ENCODE measurements at places on chromosomes 16 and 17.

DNA sequence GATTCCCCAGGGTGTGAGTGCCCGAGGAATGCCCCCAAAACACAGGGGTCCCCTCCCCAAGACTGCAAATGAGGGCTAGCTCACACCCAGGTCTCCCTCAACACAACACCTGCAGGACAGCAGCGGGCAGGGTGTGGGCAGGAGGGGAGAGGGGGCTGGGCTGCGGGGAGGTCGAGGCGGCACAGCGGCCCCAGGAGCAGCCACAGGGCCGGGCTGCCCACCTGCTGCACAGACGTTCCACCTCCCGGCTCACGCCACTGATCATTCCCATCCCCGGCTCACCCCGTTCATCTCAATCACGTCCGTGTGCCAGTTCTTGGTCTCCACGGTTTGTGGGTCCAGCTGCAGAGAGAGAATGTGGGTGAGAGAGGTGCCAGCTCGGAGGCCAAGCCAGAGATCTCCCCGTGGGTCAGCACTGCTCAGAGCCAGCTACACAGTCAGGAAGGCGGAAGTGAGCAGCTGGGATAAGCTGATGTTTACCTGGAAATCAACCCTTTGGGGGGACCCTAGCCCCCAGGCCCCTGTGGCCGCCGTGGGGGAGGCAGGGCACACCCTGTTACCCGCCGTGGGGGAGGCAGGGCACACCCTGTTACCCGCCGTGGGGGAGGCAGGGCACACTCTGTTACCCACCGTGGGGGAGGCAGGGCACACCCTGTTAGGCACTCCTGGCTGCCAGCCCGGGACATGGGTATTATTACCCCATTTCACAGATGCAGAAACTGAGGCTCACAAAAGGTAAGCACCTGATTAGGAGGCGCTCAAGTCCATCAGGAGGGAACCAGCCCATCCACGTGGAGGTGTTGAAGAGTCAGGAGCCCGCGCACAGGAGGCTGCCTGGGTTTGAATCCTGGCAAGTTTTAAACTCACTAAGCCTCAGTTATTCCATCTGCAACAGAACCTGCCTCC is 16.1 kb downstream of the TIMM22 start:
- DNase-seq, result no peak

DNA sequence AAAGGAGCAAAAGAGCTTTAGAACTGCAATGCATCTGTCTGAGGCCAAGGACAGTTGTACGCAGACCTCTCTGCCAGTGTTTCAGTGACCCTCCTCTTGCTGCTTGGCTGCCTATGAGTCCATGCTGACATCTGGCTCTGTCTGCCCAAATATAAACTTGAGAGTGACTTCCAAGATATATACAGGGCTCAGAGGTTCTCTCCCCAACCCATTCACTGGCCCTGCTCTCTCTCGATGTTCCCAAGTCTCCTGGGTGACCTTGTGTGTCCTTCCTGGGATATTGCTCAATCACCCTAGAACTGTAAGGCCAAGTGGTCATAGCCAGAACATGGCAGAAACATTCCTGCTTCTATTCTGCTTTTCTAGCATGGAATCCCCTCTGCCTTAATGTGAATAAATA is 716.3 kb downstream of the WWOX start:
- no peak for DNase-seq

GRCh38 chr16:31455601-31456314 is 3.5 kb upstream of the ARMC5 start:
- peak; percentile 69 for DNase-seq

DNA sequence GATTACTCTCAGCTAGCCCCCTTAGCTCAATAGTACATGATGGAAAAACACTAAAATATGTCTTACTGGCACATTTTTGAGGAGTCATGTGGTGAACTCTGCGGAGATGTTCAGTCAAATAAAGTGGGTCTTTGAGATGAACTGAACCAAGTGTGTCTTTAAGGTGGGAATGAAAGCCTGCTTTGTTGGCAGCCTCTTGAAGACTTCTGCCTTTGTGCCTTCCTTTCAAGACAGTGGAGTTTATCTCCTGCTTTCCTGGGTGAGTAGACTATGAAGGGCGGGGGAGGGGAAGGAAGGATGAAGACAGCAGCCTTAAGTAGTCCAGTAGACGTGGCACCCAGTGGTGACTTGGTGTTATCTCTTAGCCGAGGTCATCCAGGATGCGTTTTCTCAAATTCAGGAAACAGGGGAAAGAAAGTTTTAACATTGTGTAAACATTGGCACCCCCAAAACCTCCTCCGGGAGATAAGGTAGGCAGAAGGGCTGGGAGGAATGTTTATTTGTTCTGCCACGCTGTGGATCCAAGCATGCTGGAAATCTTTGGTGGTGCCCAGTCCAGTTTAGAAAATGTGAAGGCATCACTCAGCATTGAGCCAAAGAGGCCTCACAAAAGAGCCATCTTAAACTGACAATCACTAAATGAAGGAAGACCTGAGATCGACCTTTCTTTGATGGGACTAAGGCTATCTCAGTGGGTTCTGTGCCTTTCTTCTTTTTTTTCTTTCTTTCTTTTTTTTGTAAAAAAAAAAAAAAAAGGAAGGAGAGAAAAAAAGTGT is 220.6 kb downstream of the FTO start:
- DNase-seq, result no peak

GRCh38 chr17:48440669-48441068 is 10.7 kb upstream of the SKAP1 start:
- DNase-seq, result no peak

DNA sequence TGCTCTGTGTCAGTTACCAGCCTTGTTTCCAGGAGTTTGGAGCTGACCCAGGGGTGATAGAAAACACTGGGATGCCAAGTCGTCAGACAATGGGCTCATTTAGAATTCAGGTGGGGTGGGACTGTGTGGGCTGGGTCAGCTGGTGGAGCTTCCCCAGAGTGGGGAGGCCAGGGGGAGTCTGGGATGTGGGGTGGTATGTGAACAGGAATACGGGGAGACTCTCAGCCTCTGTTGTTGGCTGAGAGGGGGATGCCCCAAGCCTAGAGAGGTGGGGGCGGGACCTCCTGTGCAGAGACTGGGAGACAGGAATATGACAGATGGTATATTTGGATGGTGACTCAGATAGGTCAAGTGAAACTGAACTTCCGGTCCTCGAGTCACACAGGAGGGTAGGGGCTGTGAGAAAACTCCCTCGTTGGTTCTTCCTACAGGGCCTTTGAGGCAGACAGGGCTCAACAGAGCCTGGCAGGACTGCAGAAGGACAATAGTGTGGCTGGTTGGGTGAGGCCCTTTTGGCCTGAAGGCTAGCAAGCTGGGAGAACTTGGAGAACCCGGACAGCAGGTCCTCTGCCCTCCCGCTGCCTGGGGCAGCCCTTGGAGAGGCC is 23.7 kb downstream of the CDH1 start:
- DNase-seq, result peak; percentile 80

GRCh38 chr16:80046848-80047247 is 446.3 kb upstream of the MAF start:
- DNase-seq, result no peak

DNA sequence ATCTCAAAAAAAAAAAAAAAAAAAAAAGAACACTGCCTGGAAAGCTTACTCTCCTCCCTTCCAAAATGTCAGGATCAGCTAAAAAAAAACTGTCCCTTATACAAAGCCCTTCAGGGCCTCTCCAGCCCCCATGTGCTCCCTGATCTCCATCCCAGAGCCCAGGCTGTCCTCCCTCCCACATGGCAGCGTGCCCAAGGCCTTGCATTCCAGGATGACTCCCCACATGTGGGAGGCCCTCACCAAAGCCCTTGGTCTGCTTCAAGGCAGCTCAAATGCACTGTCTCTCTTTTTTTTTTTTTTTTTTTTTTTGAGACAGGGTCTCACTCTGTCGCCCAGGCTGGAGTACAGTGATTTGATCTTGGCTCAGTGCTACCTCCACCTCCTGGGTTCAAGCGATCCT is 2.3 kb downstream of the FDXR start:
- DNase-seq, result no peak

DNA sequence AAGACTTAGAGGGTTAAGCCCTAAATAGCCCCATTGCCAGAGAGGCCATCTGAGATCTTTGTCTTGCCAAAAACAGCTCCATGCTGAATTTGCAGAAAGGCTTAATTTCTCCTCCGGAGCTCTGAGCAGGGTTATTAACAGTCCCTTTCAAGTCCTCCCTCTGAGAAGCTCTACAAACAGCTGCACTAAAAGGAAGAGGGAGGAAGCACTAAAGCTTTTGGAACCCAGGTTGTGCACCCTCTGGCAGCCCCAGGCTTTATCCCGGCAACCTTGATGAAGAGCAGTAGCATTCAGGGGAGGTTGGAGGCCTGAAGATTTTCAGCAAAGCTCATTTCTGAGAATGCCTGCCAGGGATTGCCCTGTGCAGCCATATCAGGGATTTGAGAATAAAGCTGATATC is 554.7 kb downstream of the RBFOX1 start:
- no peak for DNase-seq

DNA sequence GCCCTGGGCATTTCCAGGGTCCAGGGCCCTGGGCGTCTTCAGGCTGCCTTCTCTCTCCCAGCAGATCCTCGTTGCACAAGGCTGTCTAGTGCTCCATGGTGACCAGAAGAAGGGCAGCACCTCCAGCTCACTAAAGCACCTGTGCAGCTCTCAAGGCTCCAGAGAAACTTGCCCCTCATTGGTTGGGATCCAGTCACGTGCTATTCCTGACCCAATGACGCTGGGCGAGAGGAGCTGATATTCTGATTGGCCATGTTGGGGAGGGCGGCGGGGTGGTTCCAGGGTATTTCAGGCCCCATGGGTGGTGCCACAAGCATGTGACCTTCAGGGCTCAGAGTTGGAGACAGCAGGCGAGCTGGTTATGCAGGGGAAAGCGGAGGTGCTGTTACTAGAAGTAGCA is 309.1 kb downstream of the TOX3 start:
- no peak for DNase-seq

- no peak for DNase-seq
Observed at GRCh38 chr17:52451294-52451861, 292.9 kb upstream of the CA10 start.

DNA sequence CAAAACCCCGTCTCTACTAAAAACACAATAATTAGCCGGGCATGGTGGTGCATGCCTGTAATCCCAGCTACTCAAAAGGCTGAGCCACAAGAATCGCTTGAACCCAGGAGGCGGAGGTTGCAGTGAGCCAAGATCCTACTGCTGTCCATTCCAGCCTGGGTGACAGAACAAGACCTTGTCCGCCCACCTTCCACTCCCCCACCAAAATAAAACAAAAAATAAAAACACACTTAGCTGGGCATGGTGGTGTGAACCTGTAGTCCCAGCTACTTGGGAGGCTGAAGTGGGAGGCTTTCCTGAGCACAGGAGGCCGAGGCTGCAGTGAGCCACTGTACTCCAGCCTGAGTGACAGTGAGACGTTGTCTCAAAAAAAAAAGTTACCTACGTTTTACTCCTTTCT is 3.2 kb downstream of the PPM1E start:
- no peak for DNase-seq

DNA sequence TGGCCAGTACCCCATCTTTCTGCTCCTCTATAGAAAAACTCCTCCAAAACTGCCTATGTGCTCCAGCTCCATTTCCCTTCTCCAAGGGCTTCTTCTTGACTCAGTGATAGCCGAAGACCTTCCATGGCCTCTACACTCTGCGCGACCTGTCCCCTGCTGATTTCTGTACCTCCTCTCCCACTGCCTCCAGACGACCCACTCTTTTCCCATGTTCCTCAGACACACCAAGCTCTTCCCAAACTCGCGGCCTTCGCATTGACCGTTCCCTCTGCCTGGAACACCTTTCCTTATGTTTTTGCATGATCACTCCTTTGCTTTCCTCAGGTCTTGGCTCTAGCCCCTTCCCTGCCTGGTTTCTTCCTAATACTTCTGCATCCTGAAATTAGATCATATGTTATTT is 255.6 kb upstream of the SDK2 start:
- no peak for DNase-seq

DNA sequence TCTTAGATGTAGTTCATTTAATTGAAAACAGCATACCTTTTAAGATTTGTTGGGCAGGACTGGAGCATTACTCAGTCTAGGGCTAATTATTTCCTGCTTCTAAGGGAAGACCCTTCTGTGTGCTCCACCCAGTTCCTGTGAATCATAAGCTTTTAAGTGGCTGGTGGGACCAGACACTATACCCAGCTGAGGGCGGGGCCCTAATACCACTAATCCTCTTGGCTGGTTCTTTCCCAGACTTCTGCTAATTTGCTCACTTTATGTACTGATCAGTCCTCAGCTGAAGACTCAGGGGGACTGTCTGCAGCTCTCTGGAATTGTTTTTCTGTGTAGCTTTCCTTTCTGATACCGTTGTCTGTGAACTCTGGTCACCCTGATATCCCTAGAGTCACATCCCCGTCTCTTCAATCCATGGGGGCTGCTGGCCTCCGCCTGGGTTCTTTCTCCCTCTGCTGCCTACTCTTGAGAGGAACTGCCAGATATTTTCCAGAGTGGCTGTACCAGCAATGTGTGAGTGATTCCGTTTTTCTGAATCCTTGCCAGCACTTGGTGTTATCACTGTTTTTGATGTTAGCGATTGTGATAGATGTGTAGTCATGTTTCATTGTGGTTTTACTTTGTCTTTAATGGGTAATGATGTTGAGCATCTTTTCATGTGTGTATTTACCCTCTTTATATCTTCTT is 35.1 kb downstream of the MFSD11 start:
- DNase-seq, result peak; percentile 87

DNA sequence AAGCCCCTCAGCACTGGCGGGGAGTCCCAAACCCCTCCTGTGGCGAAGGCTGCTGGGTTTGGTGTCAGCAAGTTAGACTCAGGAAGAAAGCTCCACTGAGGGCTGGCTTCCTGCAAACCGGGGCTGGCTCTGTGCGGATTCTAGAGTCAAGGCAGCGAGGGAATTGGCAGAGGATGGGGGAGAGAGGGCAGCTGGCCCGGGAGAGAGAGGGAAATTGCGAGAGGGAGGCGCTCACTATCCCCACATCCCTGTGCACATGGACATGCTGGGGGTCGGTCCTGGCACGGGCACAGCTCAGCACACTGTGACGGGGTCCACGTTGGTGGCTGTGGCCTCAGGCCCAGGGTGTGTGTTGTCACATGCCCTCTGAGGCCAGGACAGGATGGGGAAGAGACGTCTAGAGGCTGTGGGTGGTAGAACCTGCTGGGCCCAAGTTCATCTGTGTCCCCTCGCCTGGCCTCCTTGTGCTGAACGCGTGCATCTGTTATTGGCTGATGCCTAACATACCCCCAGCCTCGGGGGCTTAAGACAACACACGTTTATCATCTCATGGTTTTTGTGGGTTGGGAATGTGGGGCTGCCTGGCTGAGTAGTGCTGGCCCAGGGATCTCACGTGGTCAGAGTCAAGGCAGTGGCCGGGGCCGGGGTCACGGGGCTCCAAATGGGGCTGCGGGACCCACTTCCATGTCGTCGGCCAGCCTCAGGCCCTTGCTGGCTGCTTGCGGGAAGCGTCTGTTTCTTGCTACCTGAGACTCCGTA is 16.7 kb upstream of the JPH3 start:
- no peak for DNase-seq

DNA sequence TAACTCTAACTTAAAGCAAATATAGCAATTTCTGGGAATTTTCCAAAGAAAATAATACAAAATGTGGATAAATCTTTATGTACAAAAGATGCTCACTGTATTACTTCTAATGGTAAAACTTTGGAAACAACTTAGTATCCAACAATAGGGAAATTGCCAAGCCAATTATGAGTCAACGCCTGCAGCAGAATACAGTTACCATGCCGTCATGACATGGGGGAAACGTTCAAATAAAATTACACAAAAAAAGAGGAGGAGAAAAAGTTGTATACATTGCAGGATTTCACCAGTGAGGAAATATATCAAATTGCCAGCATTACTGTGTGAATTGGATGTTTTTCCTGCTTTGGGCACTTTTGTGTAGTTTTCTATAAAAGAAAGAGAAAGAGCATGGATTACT is 469.6 kb downstream of the SOX9 start:
- DNase-seq, result no peak

- DNase-seq, result no peak
Observed at GRCh38 chr17:42111871-42112551, 503 bp downstream of the DHX58 start.

GRCh38 chr17:4261452-4261851 is 2.3 kb downstream of the ANKFY1 start:
- DNase-seq, result no peak
